ENCODE measurements at places on chromosomes 5 and 9.
A peak's percentile ranks its signal among the peaks of the same experiment; 100 is the strongest.

GRCh38 chr9:78354324-78354973 is 57.5 kb downstream of the PSAT1 start:
- DNase-seq: no peak

DNA sequence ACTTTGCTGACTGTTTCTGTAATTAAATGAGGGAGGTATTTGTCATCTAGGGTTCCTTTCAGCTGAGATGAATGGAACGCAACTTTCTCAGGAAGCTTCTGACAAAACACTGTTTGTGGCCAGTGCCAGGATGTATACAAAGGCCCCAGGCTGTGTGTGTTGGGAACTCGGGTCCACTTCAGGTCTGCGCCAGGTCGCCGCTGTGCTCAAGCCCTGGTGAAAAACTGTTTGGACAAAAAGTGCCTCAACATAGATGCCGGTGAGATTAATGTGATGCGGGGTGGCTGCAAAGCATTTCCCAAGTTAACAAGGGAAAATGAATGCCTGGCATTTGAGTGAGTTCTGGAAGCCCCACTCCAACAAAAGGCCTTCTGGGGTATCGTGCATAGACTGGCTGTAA is 156.4 kb downstream of the GABBR2 start:
- no peak for DNase-seq

GRCh38 chr9:79268806-79269205 is 303.0 kb upstream of the TLE4 start:
- DNase-seq: no peak

DNA sequence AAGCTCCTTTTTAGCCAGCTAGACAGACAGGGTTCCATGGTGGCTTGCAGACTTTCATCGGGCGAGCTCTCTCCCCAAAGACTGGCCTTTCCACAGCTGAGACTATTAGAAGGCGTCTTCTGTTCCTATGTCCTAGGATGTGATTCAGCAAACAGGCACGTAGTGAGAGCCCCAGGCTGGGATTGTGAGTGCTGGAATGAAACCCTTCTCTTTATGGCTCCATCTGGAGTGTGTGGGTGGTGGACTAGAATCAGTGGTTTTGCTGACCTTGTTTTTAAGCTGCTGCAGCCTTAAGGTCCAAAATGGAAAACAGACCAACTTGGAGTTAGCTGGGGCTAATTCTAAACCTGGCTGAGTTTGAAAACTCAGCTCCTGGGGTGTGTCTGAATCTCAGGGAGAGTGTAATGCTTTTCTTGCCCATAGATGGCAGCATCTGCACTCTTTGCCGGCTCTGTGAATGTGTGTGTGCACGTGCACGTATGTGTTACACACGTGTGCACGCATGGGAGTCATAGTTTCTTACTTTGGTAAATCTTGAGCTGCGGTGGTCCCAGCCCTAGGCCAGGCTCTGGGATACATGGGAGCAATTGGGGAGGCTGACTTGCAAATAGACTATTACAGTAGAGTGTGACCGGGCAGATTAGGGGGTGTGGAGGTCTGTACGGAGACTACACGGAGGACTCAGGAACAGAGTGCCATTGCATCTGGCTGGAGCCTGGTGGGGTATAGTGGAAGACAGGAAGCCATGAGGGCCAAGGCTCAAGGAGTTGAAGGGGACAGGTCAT is 10.7 kb downstream of the GSN start:
- DNase-seq: no peak

- DNase-seq: no peak
Observed at GRCh38 chr5:133691448-133691847, 79.1 kb upstream of the FSTL4 start.

DNA sequence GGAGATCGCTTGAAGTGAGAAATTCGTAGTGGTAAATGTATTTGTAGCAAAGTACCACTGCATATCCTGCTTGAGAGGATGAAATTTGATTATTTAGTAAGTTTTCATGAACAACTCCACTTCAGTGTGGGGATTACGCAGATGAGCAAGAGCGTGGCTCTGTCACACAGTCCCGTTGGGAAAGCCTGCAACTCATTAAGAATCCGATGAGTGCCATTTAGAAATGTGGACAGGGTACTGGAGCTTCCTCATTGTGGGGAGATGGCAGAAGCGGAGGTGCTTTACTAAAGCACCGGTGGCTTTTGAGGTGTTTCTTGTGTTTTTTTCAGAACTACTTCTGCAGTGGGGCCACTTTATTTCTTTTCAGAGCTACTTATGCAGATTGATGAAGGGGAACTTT is 1.4 kb downstream of the TJP2 start:
- no peak for DNase-seq

DNA sequence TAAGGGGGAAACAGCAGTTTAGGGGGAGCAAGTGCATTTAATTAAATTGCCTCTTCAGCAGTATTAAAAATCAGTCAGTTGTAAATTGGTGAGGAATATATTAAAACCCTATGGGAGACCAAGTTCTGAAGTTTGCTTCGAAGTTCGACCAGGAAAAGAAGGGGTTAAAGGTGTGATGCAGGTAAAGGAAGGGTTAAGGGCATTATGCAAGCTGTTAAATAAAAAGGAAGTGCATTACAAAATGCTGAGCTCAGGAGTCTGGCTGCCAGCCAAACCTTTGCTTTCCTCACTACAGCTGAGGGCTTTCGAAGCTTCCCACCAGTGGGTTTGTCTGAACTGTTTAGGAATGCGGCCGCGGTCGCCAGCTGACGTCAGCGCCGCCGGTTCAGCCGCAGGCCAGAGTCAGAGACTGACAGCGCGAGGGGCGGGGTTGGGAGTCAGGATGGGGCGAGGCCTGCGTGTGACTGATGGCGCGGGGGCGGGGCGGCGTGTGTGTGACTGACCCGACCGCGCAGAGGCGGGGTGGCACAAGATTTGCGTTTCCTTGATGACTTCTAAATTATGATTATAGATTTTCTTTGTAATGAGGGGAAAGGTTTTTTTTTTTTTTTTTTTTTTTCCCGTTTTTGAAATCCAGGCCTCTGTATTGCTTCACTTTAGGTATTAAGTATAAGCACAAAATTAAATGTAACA is 76.6 kb downstream of the ZSWIM6 start:
- peak; percentile 99 for DNase-seq
